ENCODE measurements at places on chromosomes 7 and 10. TPM values are rescaled to one million over a fixed set of nuclear protein-coding genes. Genes with fewer than 3 reads are reported as not detected.

DNA sequence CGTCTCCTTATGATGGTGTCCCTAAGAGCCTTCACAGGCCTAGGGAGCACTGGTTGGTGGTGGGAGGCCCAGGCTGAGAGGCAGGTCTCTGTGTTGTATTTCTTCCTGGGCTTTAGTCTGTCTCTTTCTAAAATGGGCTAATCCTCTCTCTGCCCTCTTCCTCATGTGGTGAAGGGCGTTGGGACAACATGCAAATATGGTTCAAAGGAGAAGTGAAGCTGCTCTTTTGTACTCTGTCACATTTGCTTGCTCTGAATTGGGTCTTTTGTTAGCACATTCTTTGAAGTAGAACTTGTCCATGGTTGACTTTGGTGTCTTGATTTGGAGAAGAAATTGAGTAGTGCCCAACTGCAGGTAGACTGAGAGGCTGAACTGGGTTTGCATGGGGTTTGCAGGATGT, 814 bp downstream of the HK1 start:
- no peak overlapping the region for H3K27ac ChIP-seq
- H3K27me3 ChIP-seq, result no peaks in the 10 kb centered on the region
- H3K4me3 ChIP-seq, result no peak overlapping the region
- H3K4me1 ChIP-seq, result no peaks in the 10 kb centered on the region

- H3K4me3 ChIP-seq, result no peak overlapping the region
- H3K27me3 ChIP-seq, result no peaks in the 10 kb centered on the region
- H3K4me1 ChIP-seq, result no peaks in the 10 kb centered on the region
- no peaks in the 10 kb centered on the region for H3K36me3 ChIP-seq
- no peak overlapping the region for H3K27ac ChIP-seq
These were observed 29.1 kb upstream of the DMTF1 start for GRCh38 chr7:87123105-87123504.

- H3K4me1 ChIP-seq, result no peaks in the 10 kb centered on the region
- no peaks in the 10 kb centered on the region for H3K36me3 ChIP-seq
- H3K27me3 ChIP-seq, result no peaks in the 10 kb centered on the region
- H3K27ac ChIP-seq, result no peak overlapping the region
- no peak for DNase-seq
These were observed 657.3 kb upstream of the FOXK1 start for GRCh38 chr7:4024806-4025205.

DNA sequence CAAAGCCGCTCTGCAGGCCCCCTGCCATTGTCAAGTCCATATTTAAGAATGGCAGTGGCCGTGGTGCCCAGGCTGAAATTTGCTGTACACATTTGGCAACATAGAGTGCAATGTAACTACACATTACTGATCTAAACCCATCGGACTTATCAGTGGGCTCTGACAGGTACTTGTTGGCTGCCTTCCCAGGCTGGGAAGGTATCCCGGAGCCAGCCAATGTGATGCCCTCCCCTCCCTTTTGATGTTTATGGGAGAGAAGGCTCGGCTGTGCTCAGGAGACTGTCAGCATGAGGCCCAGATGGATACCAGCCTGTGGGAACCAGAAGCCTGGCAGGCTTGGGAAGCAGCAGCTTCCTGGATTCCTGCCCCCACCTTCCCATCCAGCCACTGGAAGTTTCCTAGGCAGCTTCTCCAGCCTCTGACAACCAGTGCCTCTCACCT, 146.1 kb upstream of the TCF7L2 start:
- H3K27ac ChIP-seq, result peak overlapping the region; percentile 85
- DNase-seq, result peak; percentile 30
- H3K27me3 ChIP-seq, result no peaks in the 10 kb centered on the region
- H3K4me1 ChIP-seq, result peaks cover 51% of the 10 kb centered on the region
- peak overlapping the region; percentile 37 for H3K4me3 ChIP-seq

GRCh38 chr10:118978316-118978997, 51.1 kb upstream of the NANOS1 start:
- no peaks in the 10 kb centered on the region for H3K27me3 ChIP-seq
- no peaks in the 10 kb centered on the region for H3K4me1 ChIP-seq
- no peaks in the 10 kb centered on the region for H3K36me3 ChIP-seq
- no peak overlapping the region for H3K4me3 ChIP-seq
- DNase-seq, result no peak
- no peak overlapping the region for H3K27ac ChIP-seq

GRCh38 chr7:132065193-132065988, 509.0 kb upstream of the PODXL start:
- H3K36me3 ChIP-seq, result no peaks in the 10 kb centered on the region
- no peak overlapping the region for H3K27ac ChIP-seq
- no peak overlapping the region for H3K4me3 ChIP-seq
- peak; percentile 51 for DNase-seq

- H3K4me3 ChIP-seq, result no peak overlapping the region
- H3K36me3 ChIP-seq, result no peaks in the 10 kb centered on the region
- no peaks in the 10 kb centered on the region for H3K27me3 ChIP-seq
- H3K4me1 ChIP-seq, result no peaks in the 10 kb centered on the region
These were observed 80.8 kb downstream of the ALOX5 start for GRCh38 chr10:45454859-45455258.

GRCh38 chr10:74072503-74072902, 74.6 kb downstream of the VCL start:
- peaks cover 61% of the 10 kb centered on the region for H3K36me3 ChIP-seq
- peak overlapping the region; percentile 86 for H3K27ac ChIP-seq
- H3K27me3 ChIP-seq, result no peaks in the 10 kb centered on the region
- peak overlapping the region; percentile 39 for H3K4me3 ChIP-seq
- peak; percentile 65 for DNase-seq

DNA sequence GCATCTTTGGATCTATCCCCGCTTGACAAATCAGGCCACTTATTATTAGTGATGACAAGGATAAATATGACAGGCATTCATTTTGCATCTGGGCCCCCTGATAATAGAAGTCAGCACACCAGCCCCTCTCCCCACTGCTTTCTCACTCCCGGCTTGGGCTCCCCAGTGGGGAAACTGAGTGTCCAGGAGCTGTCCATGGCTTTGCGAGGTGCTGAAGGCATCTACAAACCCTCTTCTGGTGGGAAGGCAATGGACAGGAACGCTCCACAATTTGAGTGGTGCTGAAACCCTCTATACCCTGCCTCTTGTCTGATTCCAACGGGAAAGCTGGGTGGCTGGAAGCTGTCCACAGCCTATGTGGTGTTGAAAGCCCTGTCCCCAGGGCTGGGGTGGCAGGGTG, 61.7 kb upstream of the PCBD1 start:
- H3K27me3 ChIP-seq, result peaks cover 95% of the 10 kb centered on the region
- no peaks in the 10 kb centered on the region for H3K36me3 ChIP-seq
- no peak overlapping the region for H3K4me3 ChIP-seq
- no peaks in the 10 kb centered on the region for H3K4me1 ChIP-seq
- no peak for DNase-seq
- H3K27ac ChIP-seq, result no peak overlapping the region

DNA sequence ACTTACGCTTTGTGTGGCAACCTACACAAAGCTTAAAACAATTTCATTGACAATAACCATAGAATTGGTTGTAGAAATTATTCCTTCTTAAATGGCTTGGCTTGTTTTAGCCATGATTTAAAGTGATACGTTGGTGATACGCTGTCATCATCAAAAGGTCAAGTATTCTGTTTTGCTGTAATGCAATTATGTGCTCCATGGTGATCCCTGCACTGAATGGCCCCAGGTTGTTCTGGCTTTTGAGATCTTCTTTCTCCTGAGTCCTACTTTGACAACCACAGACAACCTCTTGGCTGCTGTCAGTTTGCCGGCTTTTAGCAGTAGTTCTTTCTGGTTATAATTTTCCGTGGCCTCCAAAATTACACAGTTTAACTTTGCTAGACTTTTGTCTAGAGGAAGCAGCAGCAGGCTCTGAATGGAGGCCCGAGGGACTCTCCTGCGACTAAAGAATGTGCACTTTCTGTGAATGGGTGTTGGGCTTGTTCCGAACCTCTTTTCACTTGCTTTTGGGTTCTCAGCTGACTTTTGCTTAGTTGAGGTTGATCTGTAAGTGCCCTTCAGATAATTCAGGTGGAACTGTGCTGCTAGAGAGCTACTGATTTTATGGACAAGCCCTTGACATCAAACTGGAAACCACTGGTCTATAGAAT, 104.7 kb downstream of the TMEM178B start:
- no peak overlapping the region for H3K4me3 ChIP-seq
- no peaks in the 10 kb centered on the region for H3K36me3 ChIP-seq
- no peak overlapping the region for H3K27ac ChIP-seq

DNA sequence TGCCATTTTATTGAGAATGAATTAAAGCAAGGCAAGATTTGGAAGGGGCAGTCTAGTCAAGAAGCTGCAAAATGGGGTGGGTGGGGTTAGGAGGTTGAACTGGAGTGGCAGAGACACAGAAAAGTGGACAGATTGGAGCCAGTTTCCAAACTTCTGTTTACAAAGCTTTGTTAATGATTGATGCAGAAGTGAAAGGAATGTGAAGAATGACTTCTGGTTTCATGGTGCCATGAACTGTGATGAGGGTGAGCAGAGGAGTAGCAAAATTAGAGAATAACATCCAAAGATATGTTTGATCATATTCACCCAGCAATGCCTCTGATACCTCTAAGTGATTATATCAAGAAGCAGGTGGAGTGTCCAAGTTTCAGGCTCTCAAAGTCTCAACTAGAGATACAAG, 1118.0 kb upstream of the C7orf33 start:
- H3K4me3 ChIP-seq, result no peak overlapping the region
- DNase-seq, result no peak
- no peaks in the 10 kb centered on the region for H3K36me3 ChIP-seq
- H3K27me3 ChIP-seq, result no peaks in the 10 kb centered on the region

DNA sequence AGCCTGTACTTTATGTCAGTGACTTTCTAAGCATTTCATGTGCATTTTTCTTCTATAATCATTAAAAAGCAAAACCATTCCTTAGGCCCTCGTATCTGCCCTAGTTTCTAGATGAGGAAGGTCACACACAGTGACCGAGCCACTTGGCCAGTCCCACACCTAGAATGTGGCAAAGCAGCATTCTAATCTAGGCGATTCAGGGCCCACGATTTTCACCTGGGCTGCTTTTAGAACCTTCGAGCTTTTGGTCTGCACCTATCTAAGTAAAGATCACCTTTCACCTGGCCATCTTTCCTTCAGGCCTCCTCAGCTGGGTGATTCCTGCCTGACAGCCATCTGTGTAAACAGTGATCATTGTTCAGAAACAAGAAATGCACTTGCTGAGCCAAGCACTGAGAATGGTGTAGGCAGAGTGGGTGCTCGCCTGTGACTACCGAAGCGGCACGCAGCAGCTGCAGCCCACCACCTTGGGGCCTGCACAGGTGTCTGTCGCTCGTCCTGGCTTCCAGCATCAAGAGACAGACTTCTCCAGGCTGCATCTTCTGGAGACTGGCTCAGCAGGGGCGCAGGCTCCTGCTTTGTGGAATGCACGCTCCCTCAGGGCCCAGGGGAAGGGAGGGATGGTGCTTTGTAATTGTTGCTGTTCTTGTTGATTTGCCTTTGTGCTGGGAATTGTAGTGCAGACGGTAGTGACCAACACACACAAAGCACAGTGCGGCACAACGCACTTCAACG, 149.0 kb upstream of the INSYN2A start:
- no peak overlapping the region for H3K27ac ChIP-seq
- H3K27me3 ChIP-seq, result no peaks in the 10 kb centered on the region
- no peaks in the 10 kb centered on the region for H3K4me1 ChIP-seq

DNA sequence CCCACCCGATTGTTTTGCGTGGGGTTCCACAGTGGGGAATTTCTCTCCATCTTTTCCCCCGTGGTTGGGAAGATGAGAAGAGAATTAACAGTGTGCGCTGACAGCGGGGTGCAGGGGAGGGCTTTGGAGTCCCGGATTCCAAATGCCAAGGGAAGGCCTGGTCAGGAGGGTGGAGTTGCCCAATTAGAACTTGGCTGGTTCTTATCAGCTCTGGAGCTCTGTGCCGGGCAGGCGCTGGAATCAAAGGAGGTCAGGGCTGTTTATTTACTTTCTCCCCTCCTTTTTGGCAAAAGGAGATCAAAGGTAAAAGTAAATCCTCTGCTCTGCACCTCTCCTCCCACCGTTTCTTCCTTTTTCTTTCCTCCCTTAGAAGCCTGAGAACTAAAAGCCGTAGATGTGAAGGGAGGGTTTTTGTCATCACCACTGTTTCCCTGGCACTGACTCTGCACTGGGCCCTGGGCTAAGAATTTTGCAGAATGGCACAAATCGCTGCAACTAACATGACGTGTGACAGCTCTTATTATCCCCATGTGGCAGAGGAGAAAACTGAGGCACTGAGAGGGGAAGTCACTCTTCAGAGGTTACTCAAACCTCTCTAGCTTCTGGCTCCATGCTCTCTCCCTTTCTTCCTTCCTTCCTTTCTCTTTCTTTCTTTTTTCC, 95.2 kb upstream of the ZNF716 start:
- DNase-seq, result no peak
- H3K4me3 ChIP-seq, result no peak overlapping the region
- H3K4me1 ChIP-seq, result no peaks in the 10 kb centered on the region
- no peaks in the 10 kb centered on the region for H3K27me3 ChIP-seq
- no peak overlapping the region for H3K27ac ChIP-seq

DNA sequence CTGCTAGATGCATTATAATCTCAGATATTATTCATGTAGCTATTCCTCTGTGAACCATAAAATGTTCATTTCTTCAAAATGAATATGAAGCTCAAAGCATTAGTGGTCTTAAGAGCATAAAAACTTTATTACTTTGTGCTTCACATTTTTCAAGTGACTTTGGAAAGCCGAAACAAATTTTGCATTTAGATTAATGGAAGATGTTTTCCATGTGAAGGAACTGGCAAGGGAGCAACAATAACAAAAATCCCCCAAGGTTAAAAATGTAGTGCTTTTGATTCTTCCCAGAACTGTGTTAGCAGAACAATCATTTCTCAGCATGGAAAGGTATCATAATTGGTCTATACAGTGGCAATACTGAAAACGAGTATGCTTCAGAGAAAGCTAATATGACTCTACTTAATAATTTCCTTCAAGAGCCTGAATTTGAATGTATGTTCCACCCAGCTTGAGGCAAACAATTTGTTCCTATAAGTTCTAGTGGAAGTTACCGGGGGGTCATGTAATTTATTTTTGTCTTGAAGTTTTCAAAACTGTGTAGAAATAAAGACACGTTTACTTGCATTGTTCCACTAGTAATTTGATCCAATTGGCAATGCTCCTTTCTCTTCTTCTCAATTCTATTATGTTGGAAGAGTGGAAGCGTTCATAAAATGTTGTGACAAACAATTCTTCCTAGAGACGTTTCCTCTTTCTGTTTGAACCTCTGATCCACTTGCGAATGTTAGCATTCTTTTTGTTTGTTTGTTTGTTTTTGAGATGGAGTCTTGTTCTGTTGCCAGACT, 665.4 kb downstream of the AUTS2 start:
- DNase-seq, result no peak
- H3K4me1 ChIP-seq, result no peaks in the 10 kb centered on the region
- no peaks in the 10 kb centered on the region for H3K27me3 ChIP-seq
- no peak overlapping the region for H3K27ac ChIP-seq
- H3K4me3 ChIP-seq, result no peak overlapping the region

GRCh38 chr7:74240482-74240881, 13.7 kb downstream of the RFC2 start:
- DNase-seq, result no peak
- H3K4me3 ChIP-seq, result no peak overlapping the region
- H3K27ac ChIP-seq, result no peak overlapping the region

The MYO3A gene
- 0.14 TPM for total RNA-seq

The ERLIN1 gene
- 32.2 TPM for total RNA-seq

The NPY4R gene
- not detected for total RNA-seq

The INMT gene
- total RNA-seq, result not detected

The DENND11 gene
- 26.5 TPM for total RNA-seq

The CCT6A gene
- 416 TPM for total RNA-seq

The TMEM229A gene
- total RNA-seq, result not detected

The PSD gene
- total RNA-seq, result 0.34 TPM

The TMEM270 gene
- total RNA-seq, result 0.59 TPM

The LIPJ gene
- not detected for total RNA-seq

The TRIM74 gene
- total RNA-seq, result not detected

The EGR2 gene
- 0.68 TPM for total RNA-seq

The CDNF gene
- 2.4 TPM for total RNA-seq

The SP8 gene
- total RNA-seq, result not detected
